ENCODE measurements at places on chromosomes 6 and 20.

- DNase-seq = no peak
These were observed 176.3 kb upstream of the CDYL start for GRCh38 chr6:4599924-4600323.

DNA sequence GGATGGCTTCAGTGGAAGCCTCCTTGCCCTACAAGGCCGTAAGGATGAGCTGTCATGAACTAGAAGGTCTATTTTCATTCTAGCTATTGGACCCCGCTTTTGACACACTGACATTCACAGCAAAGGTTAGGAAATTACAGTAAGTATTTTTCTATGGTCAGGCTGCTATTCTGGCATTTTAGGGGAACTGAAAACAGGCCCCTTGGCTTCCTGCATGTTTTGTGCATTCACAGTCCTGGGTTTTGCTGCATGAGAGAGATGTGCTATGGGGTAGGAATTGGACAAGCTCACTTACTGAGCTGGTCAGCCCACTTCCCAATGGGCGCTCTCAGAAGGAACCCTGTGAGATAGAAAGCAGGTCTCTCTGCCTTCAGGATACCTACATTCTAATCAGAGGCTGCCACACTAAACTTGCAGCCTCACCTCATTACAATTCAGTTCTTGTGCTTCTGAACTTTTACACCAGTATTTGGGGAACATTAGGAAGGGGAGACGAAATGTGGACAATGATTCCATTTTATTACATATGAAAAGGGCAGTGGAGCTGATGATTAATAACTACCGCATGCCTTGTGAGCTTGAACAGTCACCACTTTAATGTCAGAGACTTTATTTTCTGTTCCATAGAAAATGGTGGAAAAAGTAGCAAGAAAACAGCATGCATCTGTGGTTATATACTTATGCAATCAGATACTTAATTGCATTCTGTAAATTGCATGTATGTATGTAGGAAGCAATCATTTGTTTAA is 86.6 kb upstream of the TAB2 start:
- no peak for DNase-seq

DNA sequence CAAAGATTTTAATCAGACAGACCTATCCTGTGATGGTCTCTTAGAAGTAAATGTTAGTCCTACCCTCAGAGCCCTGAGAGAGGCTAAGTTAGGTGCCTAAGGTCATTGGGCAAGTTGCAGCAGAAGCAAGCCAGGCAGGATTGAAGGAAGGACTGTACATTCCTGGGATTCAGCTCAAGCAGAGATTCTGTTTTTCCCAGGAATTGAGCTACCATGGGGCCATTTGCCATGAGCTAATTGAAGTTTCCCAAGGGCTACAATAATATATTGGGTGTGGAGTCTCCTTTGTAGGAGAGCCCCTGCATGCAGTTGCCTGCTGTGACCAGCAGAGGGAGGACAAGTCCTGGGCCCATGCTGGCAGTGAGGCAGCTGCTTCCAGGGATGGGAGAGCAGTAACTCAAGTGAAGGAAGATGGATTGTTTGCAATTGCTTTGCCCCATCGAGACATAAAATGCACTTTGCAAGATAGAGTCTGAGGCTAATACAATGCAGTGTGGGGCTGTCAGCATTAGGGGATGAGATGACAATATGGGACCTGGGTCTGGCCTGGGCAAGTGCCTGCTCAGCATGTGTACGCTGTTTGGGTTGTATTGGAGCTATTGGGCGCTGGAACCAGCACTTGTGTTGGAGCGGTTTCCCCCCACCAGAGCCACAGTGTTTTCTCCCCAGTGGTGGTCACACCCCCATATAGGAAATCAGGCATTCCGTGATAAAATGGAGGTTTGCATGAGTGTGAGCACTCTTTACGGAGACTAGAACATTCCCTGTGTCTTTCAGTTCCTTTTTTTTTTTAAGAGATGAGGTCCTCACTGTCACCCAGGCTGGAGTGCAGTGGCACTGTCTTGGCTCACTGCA is 27.9 kb downstream of the DNMT3B start:
- peak; percentile 55 for DNase-seq

DNA sequence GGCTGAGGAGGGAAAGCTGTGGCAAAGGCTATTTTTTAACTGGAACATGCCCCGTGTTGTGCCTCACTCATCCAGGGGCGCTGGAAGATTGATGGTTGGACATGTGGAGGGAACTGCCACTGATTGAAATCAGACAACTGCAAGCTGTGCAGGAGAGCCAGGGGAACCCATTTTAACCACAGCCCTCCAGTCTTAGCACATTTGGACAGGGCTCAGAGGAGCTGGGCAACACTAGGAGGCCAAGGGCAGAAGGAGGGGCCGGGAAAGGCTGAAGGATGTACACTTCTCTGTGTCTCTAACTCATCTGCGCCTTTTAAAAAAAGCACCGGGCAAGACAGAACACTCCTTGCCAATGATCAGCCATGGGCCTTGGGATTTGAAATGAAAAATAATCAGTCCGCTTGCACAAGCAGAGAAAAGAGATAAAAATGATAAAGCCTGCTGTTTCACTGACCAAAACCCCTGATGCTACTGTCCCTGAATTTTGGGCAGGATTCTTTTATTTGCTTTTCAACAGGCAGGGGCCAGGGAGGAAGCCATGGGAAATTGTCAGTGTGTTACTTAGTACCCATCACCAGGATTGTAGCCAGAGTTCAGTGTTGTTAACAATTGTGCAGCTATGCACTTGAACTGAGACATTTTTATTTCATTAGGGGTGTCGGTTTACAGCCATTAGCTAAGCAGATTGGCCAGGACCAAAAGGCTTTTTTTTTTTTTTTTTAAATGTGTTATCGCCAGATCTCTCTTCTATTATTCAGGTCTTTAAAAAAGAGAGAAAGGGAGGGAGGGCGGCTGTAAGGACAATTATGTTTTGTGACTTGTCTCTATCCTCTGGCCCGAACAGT is 109.3 kb upstream of the EYA4 start:
- no peak for DNase-seq

DNA sequence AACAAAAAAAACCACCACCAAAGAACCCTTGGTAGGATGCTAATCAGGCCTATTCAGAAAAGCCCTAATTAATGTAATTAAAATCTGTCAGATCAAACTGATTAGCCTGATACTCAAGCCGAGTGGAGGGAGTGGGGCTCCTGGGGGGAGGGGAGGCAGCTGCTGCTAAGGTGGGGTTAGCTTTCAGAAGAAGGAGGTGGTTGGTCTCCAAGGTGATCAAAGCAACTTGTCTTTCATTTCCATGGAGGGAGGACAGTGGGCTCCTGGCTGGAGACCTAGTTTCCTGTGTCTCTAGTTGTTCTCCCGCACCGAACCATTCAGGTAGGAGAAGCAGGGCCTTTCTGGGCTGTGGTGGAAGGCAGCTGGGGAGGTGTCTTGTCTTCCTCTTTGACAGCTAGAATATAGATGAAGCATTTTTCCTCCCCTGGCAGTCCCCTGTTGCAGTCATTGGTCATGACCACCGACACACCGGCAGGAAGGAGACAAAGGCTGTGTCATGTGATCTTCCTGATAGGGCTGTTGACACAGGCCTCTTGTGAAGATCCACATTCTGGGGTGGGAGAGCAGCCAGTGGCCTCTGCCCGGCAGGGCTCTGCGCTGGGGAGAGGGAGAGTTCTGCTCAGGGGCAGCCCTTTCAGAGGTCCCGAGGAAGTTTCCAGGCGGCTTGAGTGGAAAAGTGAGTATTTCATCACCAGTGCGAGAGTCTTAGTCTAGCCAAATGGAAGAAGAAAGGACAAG is 39.9 kb upstream of the PRDM1 start:
- DNase-seq = no peak

DNA sequence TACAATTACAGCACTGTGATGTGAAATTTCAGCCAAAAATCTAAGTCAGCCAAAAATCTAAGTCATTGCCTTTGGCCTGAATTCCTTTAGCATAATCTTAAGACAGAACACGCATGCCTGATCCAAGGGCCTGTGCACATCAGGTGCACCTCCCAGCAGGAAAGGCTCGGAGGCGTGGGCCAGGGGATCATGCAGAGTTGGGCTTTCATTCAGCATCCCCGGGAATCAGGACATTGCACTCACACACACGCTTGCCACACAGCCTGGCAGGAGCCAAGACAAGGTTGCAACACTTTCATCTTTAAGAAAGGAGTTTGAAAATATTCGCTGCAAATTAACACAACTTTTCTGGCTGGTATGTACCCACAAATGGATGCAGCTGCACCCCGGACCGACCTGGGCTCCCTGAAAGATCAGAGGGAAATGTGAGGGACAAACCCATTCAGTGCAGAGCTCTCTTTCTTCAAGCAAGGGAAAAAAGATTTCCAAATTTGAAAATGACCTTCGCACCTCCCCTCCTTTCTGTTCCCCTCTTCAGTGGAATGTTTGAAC is 48.8 kb downstream of the ERMARD start:
- DNase-seq = no peak

DNA sequence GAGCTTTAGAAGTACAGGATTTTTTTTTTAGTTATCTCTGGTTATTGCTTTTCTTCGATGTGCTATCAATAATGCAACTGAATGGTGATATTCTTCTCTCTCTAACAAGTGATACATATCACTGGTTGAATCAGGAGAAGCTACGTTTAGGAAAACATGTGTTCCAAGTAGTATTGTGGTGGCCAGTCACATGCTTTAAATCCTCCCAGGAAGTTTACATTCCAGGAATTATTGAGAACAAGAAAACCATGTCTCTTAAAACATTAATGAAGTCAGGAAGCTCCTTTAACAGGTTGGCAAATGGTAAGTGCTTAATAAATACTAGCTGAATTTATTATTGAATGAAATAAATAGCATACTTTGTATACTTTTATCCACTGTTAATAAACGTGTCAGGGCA is 371.1 kb downstream of the BCKDHB start:
- no peak for DNase-seq

GRCh38 chr6:13760307-13761304 is 49.0 kb upstream of the RANBP9 start:
- DNase-seq = no peak

DNA sequence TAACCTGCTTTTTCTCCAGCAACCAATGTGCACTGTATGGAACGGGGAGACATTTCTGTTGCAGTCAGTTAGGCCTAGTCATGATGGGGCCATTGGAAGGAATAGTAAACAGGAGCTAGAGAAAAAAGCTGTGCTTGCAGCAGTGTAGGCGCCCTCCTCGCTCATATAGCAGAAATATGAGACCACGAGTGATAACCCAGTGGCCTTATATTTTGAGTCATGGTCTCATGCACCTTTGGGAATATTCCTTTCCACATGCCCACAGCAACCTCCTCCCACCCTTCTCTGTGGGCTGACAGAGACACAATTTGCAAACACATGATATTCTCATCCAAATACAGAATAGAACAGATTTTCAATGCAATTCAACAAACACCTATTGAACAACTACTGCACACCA is 248.9 kb upstream of the CITED2 start:
- no peak for DNase-seq

GRCh38 chr6:141510803-141511202 is 621.9 kb upstream of the GJE1 start:
- no peak for DNase-seq

GRCh38 chr6:170073846-170074245 is 217.0 kb downstream of the DLL1 start:
- DNase-seq = peak; percentile 1

DNA sequence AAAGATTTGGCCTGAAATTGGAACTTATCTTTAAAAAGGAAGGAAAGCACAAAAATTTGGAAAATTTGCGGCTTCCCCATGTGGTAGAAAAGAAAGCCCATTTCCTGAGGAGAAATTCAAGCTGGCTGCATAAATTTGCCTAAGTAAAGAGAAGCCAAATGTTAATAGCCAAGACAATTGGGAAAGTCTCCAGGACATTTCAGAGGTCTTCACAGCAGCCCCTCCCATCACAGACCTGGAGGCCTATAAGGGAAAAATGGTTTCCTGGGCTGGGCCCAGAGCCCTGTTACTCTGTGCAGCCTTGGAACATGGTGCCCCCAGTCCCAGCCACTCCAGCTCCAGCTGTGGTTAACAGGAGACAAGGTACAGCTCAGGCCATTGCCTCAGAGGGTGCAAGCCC is 736.5 kb downstream of the HACE1 start:
- no peak for DNase-seq

- DNase-seq = no peak
These were observed 187.7 kb upstream of the PRSS16 start for GRCh38 chr6:27059621-27060425.

- no peak for DNase-seq
These were observed 739 bp downstream of the CTSZ start for GRCh38 chr20:59006167-59006863.

DNA sequence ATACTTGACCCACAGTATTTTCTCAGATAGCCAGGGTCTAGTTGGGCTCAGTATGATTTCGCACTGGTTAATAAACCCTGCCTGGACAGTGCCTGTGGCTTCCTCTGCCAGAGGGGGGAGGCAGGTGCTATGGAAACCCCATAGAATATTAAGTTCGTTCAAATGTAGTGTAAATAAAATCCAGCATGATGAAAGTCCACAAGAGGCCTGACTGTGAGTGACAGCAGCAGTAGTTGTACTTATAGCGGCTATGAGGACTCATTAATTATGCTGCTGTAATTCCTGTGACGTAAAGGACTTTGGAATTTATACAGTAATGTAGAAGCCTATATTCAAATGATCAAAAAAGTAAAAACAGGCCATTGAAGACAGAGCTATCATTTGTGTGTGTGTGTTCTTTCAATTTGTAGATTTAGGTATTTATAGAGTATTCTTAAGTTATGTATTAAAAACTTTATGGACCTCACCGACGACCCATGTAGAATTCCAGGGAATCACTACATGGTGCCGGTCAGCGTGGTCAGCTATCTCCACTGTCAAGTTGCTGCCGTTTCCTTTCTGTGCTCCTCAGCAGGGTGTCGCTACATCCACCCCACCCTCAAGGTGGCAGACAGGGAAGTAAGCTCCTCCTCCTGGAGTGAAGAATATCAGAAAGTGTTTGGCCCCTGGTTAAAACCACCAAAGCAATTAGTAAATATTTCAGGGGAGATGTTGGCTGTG is 10.0 kb downstream of the PYGB start:
- no peak for DNase-seq

GRCh38 chr20:42152575-42152974 is 534.4 kb upstream of the CHD6 start:
- DNase-seq = no peak

DNA sequence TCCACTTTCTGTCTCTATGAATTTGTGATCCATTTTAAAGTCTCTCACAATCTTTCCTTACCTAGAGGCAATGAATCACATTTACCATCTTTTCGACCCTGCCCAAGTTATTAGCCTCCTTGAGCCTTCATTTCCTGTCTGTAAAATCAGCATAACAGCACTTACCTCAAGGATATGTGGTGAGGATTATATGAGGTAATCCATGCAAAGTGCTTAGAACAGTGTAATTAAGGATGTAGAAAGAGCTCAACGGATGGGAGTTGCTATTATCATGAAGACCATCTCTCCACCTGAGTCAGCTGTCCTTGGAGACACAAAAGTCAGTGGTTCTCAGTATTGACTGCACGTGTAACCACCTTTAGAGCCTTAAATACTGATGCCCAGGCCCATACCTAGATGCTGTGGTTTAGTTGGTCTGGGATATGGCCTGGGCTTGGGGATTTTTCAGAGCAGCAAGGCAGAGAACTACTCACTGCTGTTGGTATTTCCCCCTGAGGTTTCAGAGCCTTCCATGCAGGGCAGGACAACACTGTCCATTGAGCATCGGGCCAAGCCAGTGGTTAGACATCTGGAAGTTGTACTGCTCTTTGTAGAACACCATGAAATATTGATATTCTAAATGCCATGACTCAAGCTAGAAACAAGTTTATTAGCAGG is 55.8 kb downstream of the LYRM2 start:
- DNase-seq = no peak

GRCh38 chr6:169176361-169176991 is 77.2 kb downstream of the THBS2 start:
- no peak for DNase-seq

GRCh38 chr6:135128268-135128914 is 52.7 kb upstream of the MYB start:
- DNase-seq = no peak

All from activated T-helper 1 cell treated with anti-CD3 and anti-CD28 coated beads, Interleukin-2, amount 50 U/mL, for 16 hours (primary cell).